ENCODE measurements at places on chromosomes 12 and 14.

DNA sequence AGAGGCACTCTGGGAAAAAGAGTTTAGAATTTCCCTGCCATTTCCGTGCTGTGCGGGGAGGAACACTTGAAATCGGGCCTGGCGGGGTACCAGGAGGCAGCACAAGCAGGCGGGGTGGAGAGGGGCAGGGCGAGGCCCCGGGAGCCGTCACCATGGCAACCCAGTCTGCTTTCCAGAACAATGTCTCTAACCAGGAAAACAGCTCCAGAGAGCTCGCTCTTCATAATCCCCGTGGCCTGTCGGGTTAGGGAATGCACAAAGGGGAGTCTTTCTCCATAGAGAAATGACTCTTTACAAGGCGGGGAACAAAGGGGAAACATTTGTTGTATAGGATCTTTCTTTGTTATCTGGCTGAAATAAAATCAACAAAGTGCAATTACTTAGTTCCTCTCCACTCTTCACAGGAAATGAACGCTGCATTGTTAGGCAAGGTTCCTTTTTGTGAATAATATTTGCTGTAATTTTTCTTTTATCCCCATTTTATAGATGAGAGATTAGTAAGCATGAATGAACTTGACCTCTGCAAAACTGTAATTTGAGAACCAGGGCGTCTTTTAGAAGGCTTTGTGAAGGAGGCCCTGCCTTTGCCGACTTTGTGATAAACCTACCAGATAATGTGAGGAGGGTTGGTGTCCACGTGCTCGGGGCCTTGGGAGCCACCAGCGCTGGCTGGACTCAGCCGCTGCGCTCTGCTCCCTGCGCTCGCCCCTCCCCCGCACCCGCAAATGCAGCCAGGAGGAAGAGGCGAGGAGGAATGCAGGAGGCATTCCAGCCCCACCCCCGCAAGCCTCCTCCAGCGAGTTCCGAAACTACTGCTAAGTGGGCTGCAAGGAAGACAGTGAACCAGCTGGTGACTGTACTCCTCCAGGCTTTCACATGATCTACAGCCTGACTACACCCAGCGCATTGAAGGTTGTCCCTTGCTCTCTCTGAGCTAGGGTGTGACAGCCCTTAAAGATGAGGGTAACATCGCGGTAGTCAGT, 105.2 kb upstream of the ATF7IP start:
- peak; percentile 78 for DNase-seq

- DNase-seq = no peak
Measured at GRCh38 chr14:61545726-61546455, 149.4 kb upstream of the HIF1A start.

GRCh38 chr12:86264451-86265328, 8.5 kb upstream of the MGAT4C start:
- DNase-seq = no peak

DNA sequence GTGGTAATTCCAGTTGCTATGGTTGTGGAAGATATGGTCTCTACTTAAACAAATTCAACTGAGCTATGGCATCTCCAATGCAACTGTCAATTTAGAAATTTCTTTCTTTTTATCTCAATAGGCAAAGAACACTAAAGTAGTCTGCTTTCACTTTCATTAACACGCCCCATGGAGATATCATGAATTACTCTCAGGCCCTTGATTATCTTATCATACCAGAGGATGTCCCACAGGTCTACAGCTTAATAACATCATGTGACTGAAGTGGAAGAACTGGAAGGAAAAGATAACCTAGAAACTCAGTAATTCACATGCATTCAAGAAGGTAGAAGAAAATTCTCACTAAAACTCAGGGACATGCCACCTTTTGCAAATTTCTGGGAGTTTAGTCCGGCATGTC, 114.3 kb downstream of the FLRT2 start:
- DNase-seq = no peak

- no peak for DNase-seq
Measured at GRCh38 chr12:99157946-99158345, 489.6 kb upstream of the GARIN6 start.

GRCh38 chr14:24095271-24096068, 1.4 kb downstream of the PCK2 start:
- DNase-seq = peak; percentile 45

GRCh38 chr12:31368666-31369361, 42.9 kb upstream of the SINHCAF start:
- DNase-seq = no peak

GRCh38 chr12:71649401-71649800, 14.2 kb downstream of the ZFC3H1 start:
- no peak for DNase-seq

DNA sequence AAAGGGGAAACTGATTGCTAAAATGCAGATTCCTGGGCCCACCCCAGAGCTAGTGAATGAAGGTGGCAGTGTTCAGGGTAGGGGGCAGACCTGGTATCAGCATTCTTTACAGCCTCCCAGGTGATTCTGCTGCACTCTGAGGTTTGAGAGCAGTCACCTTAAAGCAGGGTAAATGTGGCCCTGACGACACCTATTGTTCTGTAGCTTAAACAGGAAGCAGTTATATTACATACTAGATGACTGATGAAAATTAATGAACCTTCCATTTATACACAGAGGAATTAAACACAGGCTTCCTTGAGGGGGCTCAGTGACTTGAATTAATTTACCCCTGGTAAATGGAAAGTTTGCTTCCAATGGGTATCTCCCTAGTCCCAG, 25.3 kb downstream of the NUAK1 start:
- DNase-seq = no peak

DNA sequence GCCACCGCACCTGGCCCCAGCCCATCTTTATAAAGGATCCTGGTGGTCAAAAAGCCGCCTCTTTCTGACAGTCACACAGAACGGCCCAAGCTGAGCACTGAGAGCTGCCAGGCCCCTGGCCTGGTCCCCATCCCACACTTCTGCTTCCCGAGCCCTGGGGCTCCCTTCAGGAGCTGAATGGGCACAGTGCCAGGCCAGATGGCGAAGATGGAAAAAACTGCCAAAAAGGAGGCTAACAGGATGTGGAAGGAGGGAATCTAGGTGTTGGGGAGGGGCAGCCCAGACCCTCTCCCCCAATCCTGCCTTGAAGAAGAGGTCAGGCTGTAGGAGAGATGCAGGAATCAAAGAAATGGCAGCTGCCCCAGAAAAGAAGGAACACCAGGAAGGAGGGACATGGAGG, 5.0 kb downstream of the LPAR5 start:
- no peak for DNase-seq

DNA sequence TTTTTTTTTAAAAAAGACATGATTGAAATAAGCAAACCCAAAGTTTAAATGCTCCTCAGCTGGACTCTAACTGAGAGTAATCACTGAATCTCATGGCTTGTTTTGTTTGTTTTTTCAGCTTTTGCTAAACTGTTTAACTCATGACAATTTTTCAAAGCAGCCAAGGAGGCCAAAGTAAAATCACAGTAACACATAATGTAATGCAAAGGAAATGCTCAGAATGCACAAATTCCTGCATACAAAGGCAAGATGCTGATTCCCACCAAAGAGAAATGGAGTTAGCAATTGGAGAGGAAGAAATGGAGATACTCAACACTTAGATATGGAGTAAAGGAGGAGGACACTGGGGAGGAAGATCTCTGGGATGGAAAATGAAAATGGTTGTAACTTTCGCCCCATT, 126.2 kb upstream of the SOX5 start:
- DNase-seq = no peak

DNA sequence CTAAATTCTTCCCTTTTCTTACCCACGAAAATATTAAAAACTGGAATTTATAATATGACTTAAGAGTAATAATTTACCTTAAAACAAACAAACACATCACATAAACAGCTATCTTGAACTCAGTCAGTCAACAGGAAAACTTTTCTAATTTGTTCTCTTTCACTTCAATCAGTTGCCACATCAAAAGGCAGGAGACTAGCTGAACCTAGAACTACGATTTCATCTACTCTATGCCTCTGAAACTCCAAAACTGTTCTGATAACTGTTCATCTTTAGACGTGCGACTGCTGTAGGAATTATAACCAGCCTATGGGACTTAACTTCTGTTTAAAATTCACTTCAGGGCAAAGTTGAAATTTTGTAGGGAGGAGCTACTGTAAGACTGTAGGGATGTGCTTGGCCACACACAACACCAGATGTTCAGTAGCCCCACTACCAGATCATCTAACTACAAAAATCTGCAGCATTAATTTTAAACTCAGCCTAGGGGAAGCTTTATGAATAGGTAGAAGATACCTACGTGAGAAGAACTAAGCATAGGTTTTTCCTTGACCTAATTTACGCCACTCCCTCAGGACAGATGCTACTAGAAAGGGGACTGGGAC, 7.6 kb upstream of the RAD51AP1 start:
- DNase-seq = no peak

GRCh38 chr12:47318963-47319362, 239.2 kb upstream of the AMIGO2 start:
- DNase-seq = no peak

- no peak for DNase-seq
Measured at GRCh38 chr12:91417650-91418049, 235.0 kb upstream of the DCN start.

GRCh38 chr12:105843986-105844760, 294.6 kb downstream of the NUAK1 start:
- DNase-seq = peak; percentile 54

DNA sequence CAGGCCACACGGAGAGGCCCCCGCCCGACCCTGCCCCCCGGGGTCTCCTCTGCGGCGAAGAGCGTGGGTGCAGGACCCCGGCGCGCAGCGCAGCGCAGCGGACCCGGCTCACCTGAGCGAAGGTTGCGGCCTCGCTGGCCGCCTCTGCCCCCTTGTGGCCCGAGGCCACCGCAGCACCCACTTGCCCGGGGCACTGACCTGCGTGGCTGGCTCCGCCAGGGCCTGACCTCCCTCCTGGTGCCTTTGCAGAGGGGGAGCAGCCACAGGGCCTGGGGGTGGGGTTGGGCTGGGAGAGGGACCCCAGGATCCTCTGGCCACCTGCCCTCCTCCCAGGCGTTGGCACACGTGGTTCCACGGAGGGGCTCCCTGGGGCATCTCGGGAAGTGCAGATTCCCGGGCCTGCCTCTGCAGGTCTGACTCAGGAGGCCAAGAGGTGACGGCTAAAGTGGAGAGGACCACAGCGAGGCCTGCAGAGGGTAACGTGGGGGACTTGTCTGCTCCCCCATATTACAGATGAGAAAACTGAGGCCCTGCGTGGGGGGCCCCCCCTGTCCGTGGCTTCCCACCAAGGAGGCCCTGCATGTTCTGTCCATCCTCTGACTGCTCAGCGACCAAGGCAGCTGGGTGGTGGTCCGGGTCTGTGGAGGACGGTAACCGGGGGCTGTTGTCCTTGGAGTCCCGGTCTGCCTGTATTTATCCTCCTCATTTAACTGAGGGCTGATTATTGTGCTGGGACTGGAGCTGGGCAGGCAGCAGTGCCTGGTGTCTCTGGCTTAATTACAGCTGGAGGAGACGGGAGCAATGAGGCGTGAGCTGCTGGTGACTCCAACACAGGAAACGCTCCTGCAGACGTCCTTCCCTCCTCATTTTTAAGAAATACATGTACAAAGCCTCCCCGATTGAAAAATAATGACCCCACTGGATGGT, 67.9 kb upstream of the BEGAIN start:
- no peak for DNase-seq

- no peak for DNase-seq
Measured at GRCh38 chr12:124727264-124727800, 136.3 kb downstream of the SCARB1 start.

DNA sequence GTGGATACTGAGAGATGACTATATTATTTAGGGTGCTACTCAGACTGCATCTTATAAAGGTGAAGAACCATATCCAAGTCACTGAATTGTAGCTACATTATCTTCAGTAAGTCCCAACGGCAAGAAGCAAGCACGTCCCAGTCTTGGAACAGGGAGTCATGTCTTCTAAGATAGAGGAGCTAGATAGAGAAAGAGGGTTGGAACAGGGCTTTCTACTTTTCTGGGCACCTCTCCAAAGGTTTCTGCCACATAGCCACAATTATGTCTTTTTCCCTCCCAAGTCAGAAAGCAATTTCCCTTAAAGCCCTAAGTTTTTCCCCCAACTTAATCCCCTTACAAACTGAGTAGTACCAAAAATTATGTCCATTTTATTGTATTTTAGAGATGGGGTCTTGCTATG, 22.4 kb downstream of the MAPK1IP1L start:
- no peak for DNase-seq

DNA sequence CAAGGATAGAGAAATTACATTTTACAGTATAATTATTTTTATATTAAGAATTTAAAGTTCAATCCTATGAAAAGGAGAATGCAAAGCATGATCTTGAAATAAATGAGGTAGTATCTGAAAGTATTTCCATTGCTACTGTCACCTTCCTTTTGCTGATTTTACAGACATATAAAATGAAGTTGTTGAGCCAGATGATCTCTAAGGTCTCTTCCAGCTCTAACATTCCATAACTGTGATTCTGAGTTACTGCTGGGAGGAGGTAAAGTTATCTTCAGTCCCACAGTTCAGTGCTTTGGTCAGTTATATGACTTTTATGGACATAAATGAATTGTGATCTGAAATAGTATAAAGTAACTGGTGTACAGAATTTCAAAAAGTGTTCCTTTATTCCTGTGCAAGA, 52.8 kb downstream of the SLC38A6 start:
- no peak for DNase-seq

DNA sequence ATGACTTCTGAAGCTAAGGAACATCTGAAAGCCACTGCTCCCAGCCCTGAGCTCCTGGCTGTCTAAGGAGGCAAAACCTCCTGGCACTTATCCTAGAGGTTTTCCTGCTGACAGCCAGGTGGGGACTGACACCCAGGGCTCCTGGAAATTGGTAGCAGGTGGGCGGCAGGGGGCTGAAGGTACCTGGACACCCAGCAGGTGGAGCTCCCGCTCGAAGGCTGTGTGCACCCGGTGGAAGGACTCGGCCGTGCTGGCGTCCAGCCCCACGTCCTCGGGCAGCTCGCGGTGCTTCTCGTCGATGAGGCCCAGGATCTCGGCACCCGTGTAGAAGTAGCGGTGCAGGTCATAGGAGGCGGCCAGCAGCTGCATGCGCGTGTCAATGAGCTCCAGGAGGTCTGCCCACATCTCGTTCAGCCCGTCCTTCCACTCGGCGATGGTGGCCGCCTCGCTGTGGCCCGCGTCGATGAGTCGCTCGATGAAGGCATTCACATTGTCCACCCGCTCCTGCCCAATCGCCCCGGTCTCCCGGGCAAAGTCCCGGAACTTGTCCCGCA, 68.2 kb downstream of the PLEKHG3 start:
- no peak for DNase-seq

- no peak for DNase-seq
Measured at GRCh38 chr12:130828895-130829294, 10.2 kb downstream of the STX2 start.

DNA sequence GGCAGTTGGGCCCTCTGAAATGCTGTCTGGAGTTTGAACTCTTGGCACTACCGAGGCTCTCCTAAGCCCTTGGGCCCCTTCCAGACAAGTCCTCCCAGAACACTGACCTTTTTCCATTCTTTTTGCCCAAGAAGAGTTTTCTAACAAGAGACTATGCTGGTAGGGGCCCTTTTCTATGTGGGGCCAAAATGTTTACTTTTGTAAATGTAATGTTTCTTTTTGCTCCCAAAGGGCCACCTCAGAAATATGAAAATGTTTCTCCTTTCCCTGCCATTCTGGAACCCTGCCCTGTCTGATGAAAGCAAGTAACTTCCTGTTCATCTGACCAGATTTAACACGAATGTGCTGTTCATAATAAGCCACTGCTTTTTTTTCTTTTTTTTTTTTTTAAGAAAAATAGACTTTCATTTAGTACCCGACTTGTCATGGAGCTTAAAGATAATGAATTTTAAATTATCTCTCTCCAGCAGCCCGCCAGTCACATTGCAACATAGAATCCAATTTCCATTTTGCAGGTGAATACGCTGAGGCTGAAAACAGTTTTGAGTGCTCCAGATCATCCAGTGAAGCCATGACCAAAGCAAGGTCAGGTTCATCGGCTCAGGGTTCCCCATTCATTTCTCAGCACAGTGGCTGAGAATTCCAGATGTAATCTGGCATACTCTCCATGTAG, 169.9 kb downstream of the DPF3 start:
- no peak for DNase-seq
